ENCODE measurements at places on chromosomes 12 and 14.

- no peak for DNase-seq
Observed at GRCh38 chr12:101038289-101038871, 171.7 kb downstream of the SLC5A8 start.

DNA sequence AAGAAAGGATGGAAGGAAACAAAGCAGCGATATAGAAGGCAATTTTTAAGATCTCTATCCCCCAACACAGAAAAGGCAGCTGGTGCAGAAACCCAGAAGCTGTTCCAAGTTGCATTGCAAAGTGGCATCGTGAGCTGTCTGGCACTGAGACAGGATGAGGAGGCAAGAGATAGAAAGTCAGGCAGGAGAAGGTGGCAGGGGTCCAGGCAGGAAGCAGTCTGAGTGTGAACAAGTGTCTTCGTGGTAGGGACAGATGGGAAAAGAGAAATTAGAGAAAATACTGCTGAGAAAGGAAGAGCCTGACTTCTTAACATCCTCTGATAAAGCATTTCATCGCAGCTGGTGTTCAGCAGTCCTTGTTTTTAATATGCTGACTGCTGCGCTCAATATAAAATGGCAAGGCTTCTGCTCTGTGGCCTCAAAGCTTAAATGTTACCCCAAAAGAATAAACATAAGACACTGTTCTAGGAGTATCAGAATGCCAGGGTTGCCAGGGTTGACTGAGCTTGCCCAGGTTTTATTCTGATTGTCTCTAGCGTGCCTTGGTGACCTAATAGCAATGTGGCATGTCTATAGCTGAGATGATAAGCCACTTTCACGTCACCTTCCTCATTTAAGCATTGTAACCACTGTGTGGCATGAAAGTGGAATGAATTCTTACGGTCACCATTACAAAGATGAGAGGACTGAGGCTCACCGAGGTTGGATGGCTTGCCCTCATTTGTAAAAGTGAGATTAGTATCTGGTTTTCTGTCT, 397.6 kb downstream of the NUAK1 start:
- DNase-seq, result no peak

DNA sequence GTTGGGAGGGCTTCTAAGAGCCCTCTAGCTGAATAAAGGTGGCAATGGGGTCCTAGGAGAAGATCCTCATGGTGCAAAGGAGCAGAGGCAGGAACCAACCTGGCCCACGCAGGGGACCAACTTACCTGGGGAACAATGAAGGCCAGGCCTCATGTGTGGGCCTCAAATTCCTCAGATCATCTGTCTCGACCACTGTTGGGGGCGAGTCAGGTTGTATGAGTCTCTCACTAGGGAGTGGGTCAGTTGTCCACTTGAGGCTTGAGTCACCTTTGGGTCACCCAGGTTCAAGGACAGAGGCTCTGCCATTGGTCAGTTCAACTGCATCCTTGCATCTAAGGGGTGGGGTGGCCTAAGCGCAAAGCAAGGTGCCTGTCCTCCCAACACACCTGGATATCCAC, 43.7 kb upstream of the BDKRB2 start:
- DNase-seq, result no peak

GRCh38 chr14:61385002-61385685, 63.8 kb downstream of the PRKCH start:
- DNase-seq, result no peak

DNA sequence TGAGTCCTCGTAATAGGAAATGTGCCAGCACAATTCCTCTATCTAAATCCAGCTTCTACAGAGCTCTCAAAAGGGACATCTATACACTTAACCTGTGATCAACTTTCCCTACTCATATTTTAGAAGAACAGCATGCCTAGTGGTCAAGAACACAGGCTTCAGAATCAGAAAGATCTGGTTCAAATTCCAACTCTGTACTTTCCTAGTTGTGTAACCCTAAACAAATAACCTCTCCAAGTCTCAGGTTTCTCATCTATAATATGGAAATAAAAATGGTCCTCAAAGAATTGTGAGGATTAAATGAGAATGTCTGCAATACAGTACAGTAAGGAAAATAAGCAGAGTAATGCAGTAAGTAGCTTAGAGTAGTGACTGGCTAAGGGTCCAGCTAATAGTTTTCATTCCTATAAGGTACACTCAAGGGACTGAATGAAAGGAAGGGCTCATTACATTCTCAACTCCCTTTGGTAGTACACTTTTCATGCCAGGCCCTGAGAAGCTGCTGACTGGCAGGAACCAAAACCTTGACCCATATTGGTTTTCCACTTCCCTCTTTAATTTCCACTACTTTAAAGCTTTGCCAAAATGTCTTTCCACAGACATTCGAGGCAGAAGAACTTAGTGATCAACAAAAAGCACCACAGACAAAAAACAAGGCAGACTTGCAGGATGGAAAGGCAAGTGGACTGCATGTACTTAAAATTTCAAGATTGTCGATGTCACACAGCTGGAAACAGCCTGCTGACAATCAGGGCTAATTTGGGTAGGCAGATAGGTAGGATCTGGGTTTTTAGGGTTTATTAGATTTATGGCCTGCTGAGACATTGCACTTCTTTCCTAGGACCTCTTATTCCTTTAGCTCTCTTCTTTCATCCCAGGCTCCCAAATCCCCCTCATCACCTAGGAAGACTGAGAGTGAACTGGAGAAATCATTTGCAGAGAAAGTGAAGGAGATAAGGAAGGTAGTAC, 4.3 kb downstream of the CCDC196 start:
- no peak for DNase-seq

DNA sequence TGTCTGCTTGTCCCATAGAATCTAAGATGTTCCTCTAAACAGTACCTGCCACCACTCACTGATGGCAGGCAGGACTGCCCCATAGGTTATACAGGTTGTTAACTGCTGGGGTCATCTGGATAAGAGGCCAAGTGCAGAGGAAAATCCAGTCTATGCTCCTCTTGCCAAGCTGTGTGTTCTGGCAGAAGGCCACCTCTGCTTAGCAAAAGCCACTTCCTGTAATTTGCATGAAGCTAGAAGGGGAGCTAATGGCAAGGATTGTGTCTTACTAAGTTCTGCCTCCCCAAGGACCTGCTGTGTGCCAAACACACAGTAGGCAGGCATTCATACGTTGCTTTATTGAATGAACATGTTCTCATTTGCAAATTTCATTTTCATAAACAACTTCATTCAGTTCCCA, 445.4 kb downstream of the BCL11B start:
- no peak for DNase-seq

DNA sequence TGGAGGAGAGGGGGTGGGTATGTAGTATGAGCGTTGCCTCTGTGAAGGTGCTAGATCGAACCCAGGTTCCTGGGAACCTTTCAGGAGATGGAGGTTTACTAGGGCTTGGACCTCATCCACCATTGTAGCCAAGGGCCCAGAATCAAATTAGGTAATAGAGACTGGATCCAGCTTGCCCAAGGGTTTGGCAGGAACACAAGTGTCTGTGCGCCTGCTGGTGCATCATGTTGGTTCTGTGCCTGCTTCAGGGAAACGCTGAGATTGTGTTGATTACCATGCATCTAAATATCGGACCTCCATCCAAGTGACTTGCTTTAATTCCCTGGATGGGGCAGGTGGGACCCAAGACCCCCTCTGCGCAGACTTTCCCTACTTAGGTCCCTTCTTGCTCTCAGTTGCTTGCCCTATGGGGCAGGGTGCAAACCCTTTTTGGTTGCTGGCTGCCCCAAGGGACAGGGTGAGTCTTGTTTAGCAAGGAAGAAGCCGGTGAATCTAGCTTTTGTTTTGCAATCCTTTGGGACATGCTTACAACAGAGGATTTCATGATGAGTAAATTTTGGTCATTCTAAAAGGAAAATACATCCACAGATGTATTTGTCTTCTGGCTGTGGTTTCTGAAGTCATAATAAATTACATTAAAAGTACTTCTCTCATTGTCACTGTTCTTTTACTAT, 189.8 kb upstream of the PRICKLE1 start:
- no peak for DNase-seq

DNA sequence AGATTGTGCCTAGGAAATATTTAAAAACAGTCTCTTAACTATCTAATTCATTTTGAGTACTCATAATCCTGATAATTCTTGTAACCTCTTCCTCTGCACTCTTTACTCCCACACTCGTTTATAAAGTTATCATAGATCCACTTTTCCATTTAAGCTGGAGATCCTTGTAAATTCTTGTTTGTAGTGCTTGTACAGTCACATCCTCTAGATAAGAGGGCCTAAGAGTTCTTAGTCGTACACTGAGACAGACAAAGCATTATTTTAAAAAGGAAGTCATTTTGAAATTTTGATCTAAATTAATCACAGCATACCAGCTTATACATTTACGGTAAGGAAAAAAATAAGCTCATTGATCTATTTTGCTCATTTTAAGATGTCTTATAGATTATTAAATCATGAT, 42.5 kb downstream of the LMO3 start:
- DNase-seq, result no peak

GRCh38 chr14:36605506-36605857, 23.1 kb upstream of the NKX2-8 start:
- no peak for DNase-seq

DNA sequence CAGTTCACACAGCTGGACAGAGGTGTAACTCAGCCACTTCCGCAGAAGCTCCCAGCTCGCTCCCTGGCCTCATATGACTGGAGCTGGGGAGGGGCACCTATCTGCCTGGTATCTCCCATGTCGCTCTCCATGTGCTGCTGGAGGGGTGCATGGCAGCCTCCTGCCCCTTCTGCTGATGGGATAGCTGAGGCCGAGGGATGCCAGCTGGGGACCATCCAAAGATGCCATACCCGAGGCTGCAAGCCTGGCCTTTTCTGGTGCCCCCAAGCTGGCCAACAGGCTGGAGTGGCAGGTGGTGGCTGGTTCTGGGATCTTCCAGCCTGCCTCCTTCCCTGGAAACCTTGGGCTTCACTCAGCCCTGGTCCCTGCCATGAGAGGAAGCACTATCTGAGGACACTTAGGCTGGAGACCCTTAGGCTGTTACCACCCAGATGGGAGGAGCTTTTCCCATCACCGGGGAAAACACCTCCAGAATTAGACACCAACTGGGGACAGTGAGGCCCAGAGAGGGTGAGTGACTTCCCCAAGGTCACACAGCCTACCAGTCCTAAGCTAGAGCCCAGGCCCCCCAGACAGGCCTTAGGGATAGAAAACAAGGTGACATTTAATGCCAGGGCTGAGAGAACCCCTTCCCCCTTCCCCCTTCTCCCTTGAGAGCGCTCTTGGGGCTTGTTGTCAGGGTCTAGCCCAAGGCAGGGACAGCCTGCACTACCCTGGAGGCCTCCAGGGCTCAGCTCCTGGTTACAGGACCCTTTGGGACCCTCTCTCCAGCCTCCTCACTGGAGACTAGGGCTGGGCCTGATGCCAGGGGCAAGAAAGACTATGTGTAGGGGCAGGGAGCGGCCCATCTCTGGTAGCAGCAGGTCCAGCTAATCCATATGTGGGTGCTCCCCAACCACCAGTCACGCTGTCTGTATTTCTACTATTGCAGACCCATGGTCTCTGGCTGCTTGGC, 7.1 kb downstream of the DTX1 start:
- no peak for DNase-seq

- no peak for DNase-seq
Observed at GRCh38 chr14:90639641-90640040, 176.6 kb downstream of the TTC7B start.

GRCh38 chr12:79547044-79547734, 143.6 kb downstream of the PAWR start:
- no peak for DNase-seq

DNA sequence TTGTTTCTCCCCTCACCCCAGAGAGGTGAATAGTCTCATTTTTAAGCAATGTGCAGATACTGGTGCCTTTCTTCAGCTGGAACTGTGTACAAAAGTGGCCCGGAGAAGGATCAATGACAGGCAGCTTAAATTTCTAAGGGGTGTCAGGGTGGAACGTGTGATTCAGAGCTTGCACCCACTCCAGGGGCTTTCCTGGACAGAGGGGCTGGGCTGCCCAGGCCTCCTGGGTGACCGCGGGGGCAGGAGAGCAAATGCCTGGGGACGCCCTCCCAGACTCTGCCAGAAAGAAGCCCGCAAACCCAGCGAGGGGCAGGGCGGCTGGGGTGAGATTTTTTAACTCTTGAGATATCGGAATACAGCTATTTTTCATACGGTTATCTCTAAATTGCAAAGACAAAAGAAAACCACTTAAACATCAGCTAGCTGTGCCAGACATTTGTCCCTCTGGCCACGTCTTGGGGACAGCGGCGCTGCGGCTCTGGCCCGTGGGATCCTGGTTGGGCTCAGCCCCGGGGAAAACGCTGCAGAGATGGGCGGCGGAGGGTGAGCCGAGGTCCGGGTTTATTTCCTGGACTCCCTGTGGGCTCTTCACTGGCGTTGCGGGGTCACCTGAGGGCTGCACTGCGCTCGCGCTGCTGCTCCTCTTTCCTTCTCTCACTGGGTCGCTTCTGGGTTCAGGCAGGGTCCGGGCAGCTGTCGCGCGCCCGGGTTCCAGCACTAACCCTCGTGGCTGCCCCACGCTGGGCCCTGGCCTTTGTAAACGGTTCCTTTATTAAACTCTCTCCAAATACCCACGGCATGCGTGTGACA, 35.8 kb downstream of the NFKBIA start:
- no peak for DNase-seq

DNA sequence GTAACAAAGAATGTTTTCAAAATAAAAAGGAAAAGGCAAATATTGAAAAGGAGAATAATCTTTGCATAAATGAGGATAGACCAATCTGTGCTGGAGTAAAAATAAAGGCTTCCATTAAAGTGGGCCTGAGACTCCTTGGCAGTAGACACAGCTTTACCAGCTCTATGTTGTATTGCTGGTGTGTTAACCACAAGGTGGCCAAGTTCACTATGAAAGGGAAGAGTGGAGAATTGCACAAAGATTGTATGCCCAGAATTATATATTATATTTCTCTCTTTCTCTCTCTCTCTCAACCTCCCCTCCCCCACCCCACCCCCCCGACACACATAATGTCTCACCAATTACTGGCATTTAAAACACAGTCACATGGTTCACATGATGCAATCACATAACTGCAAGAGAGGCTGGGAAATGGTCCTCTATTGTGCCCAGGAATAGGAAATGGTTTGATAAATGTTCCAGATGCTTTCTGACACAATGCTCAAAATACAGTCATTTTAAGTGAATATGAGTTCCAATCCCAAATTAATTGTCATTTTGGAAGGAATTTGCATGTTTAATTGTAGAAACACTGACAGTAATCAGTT, 222.6 kb upstream of the SYT1 start:
- no peak for DNase-seq

GRCh38 chr14:32620303-32620702, 291.2 kb downstream of the AKAP6 start:
- DNase-seq, result no peak

- DNase-seq, result no peak
Observed at GRCh38 chr14:29165431-29165830, 398.8 kb downstream of the FOXG1 start.

DNA sequence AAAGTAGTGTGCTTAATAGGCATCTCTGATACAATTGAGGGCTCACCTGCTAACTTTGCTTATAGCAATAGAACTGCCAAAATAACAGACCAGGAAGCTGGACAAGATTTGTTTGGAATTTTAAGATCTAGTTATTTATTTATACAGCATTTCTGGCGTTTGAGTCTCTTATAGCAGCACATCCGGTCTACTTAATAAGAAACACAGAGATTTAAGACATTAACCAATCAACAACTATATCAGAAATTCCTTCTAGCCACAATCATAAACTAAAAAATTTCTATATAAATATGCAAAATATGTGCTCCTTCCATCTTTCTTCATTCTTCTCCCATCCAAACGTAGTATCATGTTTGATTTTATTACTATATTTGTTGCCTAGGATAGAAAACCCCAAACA, 2.6 kb downstream of the RTN1 start:
- DNase-seq, result no peak

Data from GM20000 (cell line).